ENCODE measurements at places on chromosomes 11 and 22.

- DNase-seq = no peak
These were observed 3.3 kb upstream of the CRACR2B start for GRCh38 chr11:824292-824880.

DNA sequence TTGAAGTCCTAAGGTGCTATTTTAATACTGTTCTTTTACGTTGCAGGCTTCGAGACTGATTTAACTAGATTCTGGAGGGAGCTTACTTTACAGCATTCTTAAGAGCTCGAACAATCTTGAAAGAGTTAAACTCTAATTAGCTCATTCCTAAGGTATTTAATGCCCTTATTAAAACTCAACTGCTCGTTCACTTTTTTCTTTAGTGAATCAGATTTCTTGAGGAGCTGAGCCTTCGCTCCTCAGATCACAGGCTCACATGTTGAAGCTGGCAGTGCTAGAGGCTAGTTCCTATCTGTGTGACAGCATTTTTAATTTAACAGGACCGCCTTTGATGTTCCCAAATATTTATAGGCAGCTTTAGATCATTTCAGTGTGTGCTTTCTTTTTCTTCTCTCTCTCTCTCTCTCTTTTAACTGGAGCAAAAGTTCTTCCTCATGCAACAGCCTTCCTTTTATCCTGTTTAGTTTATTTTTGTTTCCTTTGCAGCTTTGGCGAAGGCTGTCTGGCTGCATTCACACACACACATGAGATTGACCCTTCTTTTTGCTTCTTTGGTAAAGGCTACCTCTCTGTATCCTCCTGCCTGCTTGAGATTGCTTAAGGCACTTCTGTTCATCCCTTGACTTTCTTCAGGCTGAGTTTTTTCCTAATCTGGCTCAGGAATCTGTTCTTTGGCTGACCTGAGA is 21.0 kb downstream of the ZNRF3 start:
- no peak for DNase-seq

GRCh38 chr22:19289475-19290161 is 1.9 kb downstream of the CLTCL1 start:
- peak; percentile 38 for DNase-seq

- no peak for DNase-seq
These were observed 11.5 kb downstream of the STX3 start for GRCh38 chr11:59766542-59767224.

DNA sequence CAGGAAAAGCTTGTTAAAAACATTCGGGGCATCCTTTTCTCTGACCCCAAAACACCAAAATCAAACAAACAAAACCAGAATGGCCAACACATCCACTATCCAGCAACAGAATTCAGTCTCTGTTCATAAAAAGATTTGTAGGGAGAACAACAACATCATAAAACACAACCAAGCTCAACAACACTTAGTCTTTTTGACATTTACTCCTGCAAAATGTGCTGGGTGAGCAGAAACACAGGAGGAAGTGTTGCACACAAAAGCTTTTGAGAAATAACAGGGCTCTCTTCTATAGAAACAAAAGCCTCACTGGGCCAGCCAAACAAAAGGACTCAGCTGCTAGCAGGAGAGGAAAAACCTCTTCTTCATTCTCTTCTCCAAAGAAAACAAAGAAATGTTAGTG is 736.0 kb upstream of the CCDC90B start:
- no peak for DNase-seq

GRCh38 chr22:42375982-42376381 is 56.2 kb downstream of the NFAM1 start:
- peak; percentile 34 for DNase-seq

DNA sequence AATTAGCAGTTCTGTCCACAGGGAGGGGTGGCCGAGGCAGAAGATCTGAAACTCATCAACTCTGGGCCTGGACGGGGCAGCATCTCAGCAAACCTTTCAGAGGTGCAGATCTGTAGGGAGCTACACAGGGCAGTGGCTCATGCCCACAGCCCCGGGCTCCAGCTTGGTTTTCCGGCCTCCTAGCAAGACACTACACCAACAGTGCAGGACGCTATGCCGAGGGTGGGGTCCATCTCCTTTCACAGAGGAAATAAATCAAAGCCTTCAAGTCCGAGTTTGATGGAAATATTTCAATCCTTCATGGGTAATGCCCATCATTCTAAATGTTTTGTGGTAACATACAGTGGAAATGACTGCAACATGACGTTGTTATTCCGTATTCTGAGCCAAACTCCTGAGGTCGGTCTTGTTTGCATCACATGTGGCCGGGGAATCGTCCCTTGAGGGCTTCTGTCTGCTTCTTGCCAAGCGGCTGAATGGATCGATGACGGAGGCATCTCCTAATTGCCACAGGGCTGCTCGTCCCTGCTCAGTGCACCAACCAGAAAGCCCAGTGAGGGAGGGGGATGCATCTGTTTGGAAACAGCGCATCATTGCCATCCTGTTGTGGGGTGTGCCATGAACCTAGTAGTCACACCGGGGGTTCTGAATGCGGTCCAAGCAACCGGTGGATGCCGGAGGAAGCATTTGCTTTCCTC is 30.0 kb downstream of the LINC01488 start:
- no peak for DNase-seq

DNA sequence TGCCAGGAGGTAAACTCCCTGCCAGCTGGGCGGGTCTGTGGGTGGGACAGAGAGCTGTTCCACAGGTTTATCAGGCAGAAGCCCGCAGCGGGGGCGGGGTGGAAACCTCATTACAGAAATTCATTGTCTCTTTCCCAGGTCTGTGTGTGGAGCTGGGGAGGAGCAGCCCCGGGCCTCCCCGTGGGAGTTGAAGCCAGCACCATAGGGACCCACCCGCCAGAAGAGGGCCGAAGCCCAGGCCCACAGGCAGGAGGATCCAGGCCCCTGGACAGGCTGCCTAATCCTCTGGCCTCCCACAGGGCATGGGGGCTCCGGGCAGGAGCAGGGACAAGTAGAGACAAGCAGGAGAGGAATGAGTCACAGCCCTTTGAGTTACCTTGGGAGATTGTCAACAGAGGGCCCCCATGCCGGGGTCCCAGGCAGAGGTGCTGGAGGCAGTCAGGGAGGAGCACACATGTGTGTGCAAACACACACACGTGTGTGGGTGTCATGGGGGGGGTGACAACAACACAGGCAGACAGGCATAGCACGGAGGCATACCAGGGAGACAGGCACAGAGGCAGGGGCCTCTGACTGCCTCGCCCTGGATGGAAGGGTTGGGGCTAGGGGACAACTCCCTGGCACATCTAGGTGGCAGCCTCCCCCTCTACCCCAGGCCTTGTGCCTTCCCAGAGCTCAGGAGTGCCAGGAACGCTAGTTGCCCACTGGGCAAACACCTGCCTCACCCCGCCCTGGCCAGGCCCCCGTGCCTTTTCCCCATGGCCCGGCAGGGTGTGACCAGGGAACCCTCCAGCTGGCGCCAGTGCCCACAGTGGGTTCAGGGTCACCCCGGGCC is 1.4 kb downstream of the CDC42BPG start:
- DNase-seq = no peak

- DNase-seq = no peak
These were observed 80.0 kb downstream of the KCNC1 start for GRCh38 chr11:17814546-17814945.

DNA sequence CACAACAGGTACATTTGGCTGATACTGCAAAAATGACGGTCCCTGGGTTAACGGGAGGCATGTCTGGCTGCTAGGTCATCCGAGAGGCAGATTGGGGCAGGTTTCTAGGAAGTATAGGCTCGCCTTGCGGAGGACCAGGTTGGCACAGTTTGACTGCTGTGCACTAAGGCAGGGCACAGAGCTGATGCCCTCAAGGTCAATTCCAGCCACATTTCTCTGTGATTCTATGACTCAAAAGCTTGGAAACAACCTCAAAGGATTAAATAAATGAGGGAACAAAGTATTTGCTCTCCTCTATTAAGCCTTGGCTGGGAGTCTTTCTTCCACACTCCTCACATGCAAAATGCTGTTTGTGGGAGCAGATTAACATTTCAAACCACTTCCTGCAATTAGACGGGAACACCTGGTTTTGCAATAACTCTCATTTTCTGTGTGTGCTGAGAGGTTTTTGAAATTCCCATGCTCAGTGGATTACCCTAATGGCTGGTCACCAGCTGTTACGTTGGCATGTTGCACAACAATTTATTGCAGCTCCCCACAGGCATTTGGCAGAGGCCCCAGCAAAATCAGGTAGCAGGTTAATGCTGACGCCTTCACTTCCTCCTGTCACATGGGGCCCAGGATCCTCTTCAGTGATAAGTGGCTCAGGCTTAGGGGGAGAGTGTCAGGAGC is 61.0 kb upstream of the PLET1 start:
- peak; percentile 36 for DNase-seq

- no peak for DNase-seq
These were observed 1.6 kb downstream of the TRIM68 start for GRCh38 chr11:4606231-4607015.

Data from suppressor macrophage treated with lipopolysaccharide for 1 hour (primary cell).